ENCODE measurements at places on chromosomes 6 and 20. TPM values are rescaled to one million over a fixed set of nuclear protein-coding genes. Genes with fewer than 3 reads are reported as not detected.

Gene CALHM4
- 3.4 TPM for total RNA-seq

Gene WASF1
- 7.3 TPM for total RNA-seq

Gene FNDC11
- not detected for total RNA-seq

Gene MAS1
- total RNA-seq = not detected

GRCh38 chr6:41707565-41708200, 27.7 kb downstream of the TFEB start:
- no peaks in the 10 kb centered on the region for H3K36me3 ChIP-seq
- H3K4me1 ChIP-seq = no peaks in the 10 kb centered on the region
- no peak overlapping the region for H3K4me3 ChIP-seq

DNA sequence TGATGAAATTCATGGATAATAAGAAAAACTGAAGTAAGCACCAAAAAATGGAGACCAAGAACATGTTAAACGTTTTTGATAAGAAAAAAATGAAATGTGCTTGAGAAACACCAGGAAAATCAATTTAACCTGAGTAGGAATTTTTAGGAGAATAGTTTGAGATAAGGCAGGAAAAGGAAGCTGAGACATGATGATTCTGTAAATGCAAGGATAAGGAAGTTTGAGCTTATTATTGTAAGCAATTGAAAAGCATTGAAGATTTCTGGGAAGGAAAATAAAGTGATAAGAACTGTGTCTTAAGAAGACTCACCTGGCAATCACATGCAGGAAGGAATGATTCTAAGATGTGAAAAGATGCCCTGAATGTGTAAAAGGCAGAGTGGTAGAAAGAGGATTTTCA, 66.6 kb downstream of the ALDH8A1 start:
- H3K4me1 ChIP-seq = no peaks in the 10 kb centered on the region
- no peaks in the 10 kb centered on the region for H3K27me3 ChIP-seq
- H3K36me3 ChIP-seq = no peaks in the 10 kb centered on the region
- no peak overlapping the region for H3K27ac ChIP-seq
- H3K4me3 ChIP-seq = no peak overlapping the region
- no peak for DNase-seq

DNA sequence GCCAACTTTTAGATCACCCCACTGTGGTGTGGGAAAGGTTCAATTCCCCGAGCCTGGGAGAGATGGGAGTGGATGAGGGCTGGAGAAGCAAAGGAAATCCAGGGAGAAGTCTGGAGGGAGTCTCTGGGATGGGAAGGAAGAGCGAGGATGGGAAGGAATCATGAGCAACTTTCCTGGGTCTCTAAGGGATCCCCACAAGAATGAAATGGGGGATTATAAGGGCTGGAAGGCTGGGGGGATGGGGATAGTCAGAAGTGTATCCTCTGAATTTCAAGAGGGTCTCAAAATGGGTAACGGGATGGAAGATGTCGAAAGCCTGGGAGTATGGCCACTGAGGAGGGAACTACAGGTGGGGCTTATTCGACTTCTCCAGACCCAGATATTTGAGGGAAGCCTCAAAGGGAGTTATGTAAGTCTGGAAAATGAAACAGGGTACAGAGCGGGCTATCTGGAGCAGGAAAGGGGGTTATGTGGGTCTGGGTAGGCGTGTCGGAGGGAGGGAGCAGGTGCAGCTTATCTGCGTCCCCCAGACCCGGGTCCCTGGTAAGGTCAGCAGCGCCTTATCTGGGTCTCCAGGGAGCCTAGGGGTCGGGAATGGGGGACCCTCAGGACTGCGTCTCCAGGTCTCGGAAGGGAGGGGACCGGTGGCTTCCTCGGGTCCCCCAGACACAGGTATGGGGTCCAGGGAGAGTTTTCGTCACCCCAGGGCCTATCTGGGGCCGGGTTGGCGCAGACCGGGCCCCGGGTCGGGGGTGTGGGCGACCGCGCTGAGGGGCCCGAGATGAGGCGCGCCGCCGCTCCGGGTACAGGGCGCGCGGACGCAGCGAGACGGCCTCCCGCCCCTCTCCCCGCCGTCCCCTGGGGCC, 550 bp downstream of the PLAGL2 start:
- peak overlapping the region; percentile 89 for H3K27ac ChIP-seq
- H3K27me3 ChIP-seq = no peaks in the 10 kb centered on the region
- H3K36me3 ChIP-seq = peaks cover 8% of the 10 kb centered on the region
- peaks cover 46% of the 10 kb centered on the region for H3K4me1 ChIP-seq
- no peak for DNase-seq

DNA sequence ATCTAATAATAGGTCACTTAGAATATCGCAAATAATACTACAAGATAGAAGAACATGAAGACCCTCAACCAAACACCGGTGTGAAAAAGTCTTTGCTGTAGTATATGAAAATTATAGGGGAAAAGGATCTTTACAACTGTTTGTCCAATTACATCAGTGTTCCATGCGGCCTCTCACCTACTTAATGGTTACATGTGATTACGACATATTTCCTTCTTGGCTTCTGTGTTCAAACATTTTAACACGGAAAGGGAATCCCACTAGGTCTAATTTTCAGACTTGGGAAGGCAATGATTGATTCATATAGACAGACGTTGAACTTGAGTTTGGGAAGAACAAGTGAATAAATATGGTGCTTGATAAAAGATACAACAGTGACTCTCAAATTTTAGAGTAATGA, 273.4 kb downstream of the KIF16B start:
- no peak overlapping the region for H3K4me3 ChIP-seq
- DNase-seq = no peak
- no peak overlapping the region for H3K27ac ChIP-seq

DNA sequence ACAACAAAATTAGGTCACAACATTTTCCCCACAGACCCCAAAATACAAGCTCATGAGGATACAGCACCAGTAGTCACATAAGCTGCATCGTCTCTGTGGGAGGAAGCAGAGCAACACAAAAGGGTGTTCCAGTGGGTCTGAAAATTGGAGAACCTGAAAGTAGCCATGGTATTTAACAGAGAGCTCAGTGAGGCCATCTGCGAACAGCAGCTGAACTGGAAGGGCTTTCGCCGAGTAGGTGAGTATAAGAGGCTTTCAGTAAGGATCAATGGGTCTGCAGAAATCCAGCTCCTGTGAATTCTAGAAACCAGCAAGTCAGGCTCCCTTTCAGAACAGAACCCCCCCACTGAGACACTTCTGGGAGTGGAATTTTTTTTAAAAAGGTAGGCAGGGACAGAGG, 120.0 kb upstream of the RREB1 start:
- no peaks in the 10 kb centered on the region for H3K36me3 ChIP-seq
- H3K4me1 ChIP-seq = peaks cover 5% of the 10 kb centered on the region
- H3K27me3 ChIP-seq = no peaks in the 10 kb centered on the region
- no peak overlapping the region for H3K4me3 ChIP-seq

DNA sequence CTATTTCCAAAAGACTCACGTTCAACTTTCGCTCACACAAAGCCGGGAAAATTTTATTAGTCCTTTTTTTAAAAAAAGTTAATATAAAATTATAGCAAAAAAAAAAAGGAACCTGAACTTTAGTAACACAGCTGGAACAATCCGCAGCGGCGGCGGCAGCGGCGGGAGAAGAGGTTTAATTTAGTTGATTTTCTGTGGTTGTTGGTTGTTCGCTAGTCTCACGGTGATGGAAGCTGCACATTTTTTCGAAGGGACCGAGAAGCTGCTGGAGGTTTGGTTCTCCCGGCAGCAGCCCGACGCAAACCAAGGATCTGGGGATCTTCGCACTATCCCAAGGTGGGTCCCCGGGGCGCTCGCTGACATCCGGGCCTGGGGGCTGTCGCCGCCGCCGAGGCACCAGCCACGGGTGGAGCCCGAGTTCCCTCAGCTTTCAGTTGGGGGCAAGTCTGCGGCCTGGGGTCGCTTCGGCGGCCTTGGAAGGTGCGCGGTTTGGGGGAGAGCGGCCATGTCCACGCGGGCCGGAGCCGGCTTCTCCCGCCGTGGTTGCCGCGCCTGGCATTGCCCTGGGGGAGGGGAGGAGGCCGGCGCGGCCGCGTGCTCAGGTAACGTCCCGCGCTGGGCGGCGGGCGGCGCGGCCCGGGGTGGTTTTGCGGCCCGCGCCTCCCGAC, 429 bp downstream of the AMD1 start:
- H3K4me1 ChIP-seq = peaks cover 36% of the 10 kb centered on the region
- H3K36me3 ChIP-seq = no peaks in the 10 kb centered on the region
- DNase-seq = no peak
- H3K4me3 ChIP-seq = peak overlapping the region; percentile 93
- H3K27ac ChIP-seq = peak overlapping the region; percentile 95

Measured in Caco-2 (cell line).